IMR-90 (cell line): ENCODE measurements at places on chromosomes 3 and 15. TPM values are rescaled to one million over a fixed set of nuclear protein-coding genes. Genes with fewer than 3 reads are reported as not detected.

RFX7 gene
- total RNA-seq: 6.9 and 10.6 TPM in 2 replicates

TM6SF1 gene
- 1.6 and 1.9 TPM in 2 replicates for total RNA-seq

IL5RA gene
- total RNA-seq: not detected in 2 replicates

RTP1 gene
- not detected in 2 replicates for total RNA-seq

THAP10 gene
- 2.3 and 3.6 TPM in 2 replicates for total RNA-seq

GRCh38 chr3:63429905-63430304, 151.8 kb downstream of the SYNPR start:
- DNase-seq: no peak

DNA sequence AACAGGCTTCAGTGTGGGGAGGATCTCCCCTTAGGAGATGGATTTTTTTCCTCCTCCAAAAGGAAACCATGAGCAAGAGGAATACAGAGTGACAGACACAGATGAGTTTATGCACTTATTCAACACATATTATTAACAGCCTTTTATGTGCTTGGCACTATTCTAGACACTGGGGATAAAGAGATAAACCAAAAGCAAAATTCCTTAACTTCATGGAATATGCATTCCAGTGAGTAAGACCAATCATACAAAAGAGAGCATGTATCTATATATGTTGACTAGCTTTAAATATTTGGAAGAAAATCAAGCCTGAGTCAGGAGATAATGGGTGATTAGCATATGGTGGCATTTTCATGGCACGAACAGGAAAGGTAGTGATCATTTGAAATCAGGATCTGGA, 284.4 kb upstream of the RASGRP1 start:
- DNase-seq: no peak

DNA sequence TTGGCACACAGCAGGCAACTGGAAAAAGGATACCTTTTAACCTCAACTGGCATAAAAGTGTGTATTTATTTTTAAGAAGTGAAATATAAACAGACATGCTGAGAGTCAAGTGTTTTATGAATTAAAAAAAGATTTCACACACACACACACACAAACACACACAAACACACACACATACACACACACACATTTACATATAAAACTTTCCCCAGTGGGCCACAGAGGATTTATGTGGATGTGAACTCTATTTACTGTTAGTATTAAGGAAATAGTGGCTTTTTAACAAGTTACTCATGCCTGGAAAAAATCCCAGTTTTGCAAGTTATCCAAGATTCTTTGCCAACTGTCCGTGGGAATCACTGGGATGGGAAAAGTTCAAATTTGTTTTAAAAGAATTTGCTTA, 725.9 kb upstream of the NR2F2 start:
- peak; percentile 94 for DNase-seq

- DNase-seq: no peak
Measured at GRCh38 chr15:91911844-91912243, 58.3 kb downstream of the SLCO3A1 start.

DNA sequence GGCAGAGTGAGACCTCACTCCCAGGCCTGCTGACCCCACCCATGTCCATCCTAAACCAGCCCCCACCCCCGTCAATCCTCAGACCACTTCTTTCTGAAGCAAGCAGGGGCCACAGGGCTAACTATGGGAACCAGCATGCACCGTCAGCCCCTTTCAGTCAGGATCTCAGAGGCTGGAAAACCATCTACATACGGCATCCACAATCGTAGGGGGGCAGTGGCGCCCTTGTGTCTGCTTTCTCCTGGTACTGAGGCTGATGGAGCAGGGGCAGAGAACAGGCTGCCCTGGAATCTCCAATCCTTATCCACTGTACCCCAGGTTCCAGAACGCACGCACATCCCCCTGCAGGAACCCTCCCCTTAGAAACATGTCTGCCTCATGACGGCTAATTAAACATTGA, 56.6 kb downstream of the XXYLT1 start:
- DNase-seq: no peak

- no peak for DNase-seq
Measured at GRCh38 chr15:98937413-98938104, 70.0 kb downstream of the PGPEP1L start.

GRCh38 chr3:115709093-115709492, 85.8 kb downstream of the GAP43 start:
- DNase-seq: no peak

GRCh38 chr15:97561529-97561928, 399.0 kb upstream of the ARRDC4 start:
- DNase-seq: no peak

DNA sequence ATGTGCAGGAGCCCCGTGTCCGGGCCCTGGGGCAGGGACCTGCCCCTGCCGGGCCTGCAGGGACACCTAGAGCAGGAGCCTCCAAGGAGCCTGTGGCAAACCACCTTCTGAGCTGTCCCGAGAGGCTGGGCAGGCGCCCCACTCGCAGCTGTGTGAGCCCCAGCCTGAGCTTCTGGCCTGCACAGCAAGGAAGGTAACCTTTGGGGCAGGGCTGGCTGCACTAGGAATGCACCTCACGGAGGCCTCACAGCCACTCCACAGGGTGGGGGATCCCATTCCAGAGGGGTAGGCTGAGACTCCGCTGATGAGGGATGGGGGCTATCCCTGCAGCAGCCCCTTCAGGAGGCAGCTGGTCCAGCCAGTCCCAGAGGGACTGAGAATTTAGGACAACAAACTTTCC, 68.1 kb downstream of the DNAJB8 start:
- DNase-seq: no peak

DNA sequence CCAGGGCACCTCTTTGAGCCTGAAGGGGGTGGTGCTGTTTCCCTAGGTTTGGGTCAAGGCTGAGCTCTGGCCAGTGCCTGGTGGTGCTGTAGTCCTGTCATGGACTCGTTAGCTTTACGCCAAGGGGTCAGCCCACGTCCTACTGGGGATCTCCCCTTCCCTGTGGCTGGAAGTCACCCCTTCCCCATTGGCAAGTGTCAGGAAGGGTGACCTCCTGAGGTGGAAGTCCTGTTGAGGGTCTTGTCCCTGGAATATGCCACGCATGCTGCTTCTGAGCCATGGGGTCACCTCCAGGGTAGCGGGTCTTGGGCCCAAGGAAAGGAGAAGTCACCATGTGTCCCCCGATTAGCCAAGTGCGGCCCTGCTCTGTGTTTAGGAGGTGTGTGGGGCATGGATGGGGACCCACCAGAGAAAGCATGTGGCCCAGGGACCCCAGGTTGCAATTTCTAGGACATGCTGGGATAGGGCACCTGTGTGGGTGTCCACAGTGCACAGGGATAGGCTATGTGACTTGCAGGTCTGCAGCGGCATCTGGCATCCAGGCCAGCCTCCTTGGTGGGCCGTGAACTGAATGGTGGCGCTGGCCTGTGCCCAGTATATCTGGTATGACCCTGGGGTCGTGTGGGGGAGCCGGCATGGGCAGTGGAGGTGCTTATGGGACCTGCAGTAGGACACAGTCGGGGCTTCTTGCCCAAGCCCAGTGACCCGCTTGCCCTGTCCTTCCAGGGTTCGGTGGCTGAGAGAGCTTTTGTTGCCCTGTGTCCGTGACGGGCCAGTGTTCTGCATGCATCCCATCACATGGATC, 226.7 kb downstream of the SNRPN start:
- DNase-seq: no peak

DNA sequence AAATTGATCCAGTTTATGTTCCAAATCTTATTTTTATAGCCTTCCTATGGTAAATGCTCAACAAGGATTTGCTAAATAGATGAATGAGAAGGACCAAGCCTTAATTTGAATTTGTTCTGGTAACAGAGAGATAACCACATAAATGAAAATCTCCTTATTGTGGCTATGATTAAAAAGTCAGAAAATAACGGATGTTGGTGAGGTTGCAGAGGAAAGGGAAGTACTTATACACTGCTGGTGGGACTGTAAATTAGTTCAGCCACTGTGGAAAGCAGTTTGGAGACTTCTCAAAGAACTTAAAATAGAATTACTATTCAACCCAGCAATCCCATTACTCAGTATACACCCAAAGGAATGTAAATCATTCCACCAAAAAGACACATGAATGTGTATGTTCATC, 26.2 kb downstream of the AAGAB start:
- no peak for DNase-seq

GRCh38 chr3:44184319-44184953, 57.2 kb upstream of the TOPAZ1 start:
- no peak for DNase-seq

GRCh38 chr15:76575679-76576078, 239.1 kb downstream of the ISL2 start:
- DNase-seq: no peak

- DNase-seq: no peak
Measured at GRCh38 chr15:53752406-53752805, 7.1 kb downstream of the WDR72 start.

- DNase-seq: peak; percentile 16
Measured at GRCh38 chr15:26103002-26103404, 239.9 kb upstream of the ATP10A start.

DNA sequence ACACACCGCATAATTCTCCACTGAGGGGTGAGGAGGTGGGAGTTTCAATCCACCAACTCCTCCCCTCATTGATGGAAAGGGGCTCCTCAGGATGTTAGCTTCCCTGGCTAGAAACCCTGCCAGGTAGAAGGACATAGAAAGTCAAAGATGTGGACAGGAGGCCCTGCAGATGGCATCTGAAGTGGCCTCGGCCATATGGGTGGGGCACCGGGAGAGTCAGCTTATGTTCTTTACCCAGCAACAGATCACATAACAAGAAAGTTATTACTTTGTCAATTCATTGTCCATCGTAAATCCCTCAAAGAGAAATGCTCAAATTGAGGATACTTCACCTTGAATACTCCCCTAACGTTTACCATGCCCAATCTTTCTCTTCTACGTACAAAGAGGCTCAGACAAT, 97.3 kb upstream of the ARHGEF3 start:
- DNase-seq: no peak

DNA sequence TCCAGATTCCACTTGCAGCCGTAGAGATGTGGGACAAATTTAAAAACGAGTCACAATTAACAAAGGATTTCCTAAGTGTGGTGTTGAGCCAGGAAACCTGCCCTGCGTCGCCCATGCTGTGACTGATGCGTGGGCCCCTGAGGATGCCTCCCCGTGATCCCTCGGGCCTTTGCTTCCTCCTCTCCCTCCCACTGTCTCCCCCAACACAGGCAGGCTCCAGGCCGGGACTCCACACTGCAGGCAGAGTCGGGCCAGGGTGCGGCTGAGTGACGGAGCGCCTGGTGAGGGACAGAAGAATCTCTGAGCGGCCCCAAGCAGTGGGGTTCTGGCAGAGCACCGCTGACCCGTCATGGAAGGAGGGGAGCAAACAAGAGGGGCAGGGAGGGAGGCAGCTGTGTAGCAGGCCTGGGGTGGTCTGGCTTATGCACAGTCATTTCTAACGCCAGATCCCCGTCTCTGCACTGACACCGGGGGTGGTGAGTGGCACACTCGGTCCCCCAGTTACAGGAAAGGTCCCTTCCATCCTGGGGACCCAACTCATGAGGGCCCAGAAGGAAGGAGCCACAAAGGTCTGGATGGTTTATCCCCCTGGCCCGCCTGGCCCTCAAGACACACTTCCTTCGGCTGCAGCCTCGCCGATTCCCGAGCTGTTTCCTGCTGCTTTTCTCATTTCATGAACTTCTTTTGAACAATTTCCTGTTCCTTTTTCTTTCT, 91.0 kb downstream of the XXYLT1 start:
- DNase-seq: no peak

GRCh38 chr3:46913644-46914043, 36.1 kb downstream of the PTH1R start:
- peak; percentile 81 for DNase-seq
